MV-4-11 (cell line): ENCODE measurements at places on chromosomes 5 and 9.

- no peak for DNase-seq
Measured at GRCh38 chr9:105679257-105680022, 14.9 kb upstream of the TMEM38B start.

DNA sequence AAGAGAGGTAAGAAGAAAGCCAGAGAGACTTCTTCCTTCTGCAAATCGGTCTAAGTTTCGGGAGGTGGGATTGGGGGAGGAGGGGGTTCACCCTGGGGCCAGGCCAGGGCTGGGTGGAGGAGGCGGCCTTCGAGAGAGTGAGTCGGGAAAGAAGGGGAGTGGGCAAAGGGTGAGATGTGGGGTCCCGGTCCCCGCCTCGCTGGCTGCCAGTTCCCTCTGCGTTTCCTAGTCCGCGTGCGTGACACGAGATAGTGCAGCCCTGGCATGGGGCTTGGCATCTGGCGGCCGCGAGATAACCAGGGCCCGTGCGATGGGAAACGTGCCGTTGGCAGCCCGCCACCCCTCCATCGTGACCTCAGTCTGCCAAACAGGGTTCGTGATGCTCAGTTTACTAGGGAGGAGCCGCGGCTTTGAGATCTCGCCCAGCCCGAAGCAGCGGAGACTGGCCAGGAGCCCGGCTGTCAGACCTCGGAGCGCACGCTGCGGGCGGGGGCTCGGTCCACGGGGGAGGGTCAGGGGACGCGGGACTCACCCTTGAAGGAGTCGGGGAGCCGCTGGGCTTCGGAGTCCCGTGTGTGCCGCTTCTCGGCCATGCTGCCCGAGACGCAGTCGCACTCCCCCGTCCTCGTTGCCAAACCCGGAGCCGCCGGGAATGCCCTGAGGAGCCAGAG lies at the start of gene STOM:
Gene STOM (minus strand): TSS at position 656 of the 671 bp plus-strand sequence. CDS start 63 bp downstream, at position 593.
- no peak for DNase-seq

DNA sequence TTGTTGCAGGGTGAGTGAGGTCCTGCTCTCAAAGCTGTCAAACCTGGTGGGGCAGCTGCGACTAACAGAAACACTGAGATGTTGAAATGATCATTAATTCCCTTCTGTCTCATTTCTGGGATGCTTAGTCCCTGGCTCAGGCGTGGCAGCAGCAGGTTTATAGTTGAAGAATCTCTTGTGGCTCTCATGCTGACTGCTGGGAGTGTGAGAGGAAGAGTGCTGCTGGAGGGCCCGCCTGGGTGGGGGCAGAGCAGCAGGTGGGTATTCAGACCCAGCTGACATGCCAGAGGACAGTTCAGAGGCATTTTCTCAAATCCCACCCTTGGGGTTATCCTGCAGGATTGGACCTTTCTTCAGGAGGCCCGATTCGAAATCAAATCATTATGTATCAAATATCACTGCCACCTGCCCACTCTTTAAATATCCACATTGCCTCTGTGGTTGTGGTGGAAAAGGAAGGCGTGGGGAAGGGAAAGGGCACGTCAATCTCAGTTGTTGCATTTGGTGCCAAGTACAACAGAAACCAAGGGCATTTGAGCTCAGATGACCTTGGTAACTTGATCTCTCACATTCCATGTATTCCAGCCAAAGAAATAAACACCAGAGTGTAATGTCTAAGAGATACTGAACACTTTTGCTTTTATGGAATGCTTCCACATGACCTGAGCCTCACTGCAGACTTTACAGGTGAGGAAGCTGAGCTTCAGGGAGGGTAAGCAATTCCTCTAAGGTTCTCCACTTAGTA lies 224.3 kb downstream of the AOPEP start:
- DNase-seq = no peak

GRCh38 chr5:143306040-143306439 lies 97.4 kb downstream of the NR3C1 start:
- peak; percentile 69 for DNase-seq

GRCh38 chr9:4298255-4299004 lies 1.4 kb downstream of the GLIS3 start:
- DNase-seq = no peak

DNA sequence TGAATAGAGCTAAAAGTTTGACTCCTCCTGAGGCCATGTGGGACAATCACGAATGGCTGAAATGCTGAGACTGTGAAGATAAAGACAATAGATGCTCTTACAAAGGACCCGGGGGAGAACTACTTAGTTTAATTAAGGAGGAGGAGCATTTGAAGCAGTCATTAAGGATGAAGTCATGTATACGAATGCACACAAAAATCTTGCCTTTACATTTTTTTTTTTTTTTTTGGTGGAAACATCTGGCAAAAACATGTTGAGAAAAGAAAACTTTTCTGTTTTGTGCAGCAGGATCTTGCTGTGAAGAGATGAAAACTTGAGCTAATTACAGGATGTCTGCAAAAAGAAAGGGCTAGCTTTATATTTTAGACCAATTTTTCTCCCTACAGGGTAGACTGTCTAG lies 42.3 kb upstream of the NR3C1 start:
- no peak for DNase-seq

- DNase-seq = no peak
Measured at GRCh38 chr5:80720181-80720580, 65.4 kb upstream of the DHFR start.

GRCh38 chr9:35519692-35520363 lies 29.9 kb downstream of the RUSC2 start:
- peak; percentile 49 for DNase-seq

- peak; percentile 84 for DNase-seq
Measured at GRCh38 chr5:151357792-151358191, 10.4 kb upstream of the SLC36A2 start.

DNA sequence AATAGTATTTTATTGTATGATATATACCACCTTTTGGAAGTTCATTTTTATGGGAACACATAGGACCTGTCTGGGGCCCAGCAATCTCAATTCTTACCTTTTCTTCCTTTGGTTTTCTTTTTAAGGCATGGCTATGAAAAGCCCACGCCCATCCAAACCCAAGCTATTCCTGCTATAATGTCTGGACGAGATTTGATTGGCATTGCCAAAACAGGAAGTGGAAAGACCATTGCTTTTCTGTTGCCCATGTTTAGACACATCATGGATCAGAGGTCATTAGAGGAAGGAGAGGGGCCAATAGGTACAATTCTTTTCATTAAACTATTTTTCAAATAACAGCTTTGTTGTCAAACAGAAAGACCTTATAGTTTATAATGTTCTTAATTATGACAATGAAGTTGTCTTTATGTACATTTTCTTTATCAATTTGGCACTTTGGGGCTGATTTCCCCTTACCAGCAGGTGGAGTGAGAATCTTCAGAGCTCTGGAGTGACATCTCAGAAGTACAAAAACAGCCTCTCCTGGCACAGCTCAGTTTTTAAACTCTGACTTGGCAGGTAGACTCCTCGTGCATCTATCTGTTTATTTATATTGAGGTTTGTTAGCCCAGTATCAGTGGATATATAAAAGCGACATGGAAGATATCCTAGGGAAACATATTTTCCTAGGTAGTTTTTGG lies 25.8 kb downstream of the DDX46 start:
- no peak for DNase-seq

DNA sequence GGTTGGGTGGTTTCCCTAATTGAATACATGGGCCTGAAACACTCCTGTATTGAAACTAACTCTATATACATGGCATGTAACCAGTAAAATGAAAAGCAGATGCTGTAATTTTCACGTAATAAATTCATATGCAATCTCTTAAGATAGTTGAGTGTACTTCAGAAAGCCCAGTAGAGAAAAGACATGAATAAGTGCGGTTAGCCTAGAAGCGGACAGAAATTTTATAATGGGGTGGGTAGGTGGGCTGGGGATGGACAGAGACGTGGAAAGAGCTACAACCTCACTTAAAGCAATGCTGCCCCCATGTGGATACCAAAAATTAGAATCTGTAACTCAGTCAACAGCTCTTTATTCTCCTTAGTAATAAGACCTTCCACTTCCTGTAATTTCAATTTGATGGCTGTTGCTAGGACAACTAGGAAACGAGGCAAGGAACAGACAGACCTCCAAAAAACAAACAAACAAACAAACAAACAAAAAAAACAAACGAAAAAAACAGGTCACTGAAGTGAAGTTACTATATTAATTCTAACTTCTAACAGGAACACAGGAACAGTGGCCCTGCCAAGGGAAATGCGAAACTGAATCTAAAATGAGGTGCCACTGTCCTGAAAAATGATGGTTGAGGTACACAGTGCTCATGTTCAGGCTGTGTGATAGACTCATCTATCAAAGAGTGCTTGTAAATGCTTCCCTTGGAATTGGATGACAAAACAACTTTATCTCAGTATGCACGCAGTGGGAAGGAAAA lies 103.4 kb upstream of the GNA14 start:
- DNase-seq = peak; percentile 65

DNA sequence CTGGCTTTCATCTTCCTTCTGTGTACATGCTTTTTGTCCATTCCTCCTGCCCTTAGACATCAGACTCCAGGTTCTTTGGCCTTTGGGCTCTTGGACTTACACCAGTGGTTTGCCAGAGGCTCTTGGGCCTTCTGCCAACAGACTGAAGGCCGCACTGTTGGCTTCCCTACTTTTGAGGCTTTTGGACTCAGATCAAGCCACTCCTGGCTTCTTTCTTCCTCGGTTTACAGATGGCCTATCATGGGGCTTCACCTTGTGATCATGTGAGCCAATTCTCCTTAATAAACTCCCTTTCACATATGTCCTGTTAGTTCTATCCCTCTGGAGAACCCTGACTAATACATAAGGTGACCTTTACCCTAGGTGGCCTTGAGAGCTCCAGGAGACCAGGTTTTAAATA lies 189.1 kb upstream of the CCNG1 start:
- DNase-seq = no peak

DNA sequence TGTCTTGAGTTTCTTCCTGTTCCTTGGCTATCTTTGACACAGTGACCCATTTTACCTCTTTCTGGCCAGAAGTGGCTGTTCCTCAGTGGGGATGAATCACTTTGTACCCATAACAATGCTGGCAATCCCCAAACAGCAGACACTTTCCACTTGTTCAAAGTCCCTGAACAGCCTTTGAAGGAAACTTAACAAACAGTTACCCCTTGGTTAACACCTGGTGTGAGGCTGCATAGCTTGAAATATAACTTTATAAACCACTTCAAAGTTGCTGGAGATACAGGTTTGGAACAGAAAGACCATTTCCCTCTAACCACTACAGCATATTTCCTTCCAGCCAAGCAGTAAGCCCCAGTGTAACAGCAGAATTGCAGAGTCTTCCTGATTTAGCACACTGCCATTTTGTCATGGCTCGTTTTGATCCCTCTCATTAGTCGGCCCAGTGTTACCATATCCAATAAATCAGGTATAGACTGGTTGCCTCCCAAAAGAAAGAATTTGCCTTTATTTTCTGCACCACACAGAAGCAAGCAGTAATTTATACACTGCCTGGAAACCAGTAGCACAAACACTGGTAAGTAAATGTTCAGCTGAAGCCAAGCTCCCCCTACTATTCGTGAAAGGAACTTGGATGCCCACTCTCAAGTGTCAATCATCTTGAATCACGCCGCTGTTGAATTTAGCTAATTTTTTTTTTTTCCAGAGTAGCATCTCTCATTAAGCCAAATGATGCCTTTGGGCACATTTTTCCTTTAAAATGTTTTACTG lies 225.9 kb downstream of the PIK3R1 start:
- DNase-seq = no peak

GRCh38 chr5:18553269-18553668 lies 919.0 kb downstream of the TAF11L14 start:
- no peak for DNase-seq

DNA sequence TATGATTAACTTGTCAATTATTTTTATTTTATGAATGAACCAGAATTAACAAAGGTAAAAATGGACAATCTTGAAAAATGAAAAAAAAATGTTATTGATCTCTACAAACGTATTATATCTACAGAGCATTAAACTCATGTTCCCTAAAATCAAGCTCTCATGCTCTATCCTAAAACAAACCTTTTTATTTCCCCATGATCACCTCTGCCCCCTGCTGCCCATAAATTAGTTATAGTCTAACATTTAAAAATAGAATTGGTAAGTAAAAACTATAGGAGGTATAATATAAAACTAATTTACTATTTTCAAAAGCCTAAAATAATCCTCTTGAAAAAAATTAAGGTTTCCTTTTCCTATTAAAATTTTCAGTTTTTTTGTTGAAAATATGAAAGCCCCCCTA lies 168.0 kb upstream of the POU5F2 start:
- DNase-seq = no peak
